ENCODE measurements at places on chromosomes 3 and 15. TPM values are rescaled to one million over a fixed set of nuclear protein-coding genes. Genes with fewer than 3 reads are reported as not detected.

The ZNF717 gene
- 3.0 TPM for total RNA-seq

The KLHL6 gene
- total RNA-seq: not detected

The CPN2 gene
- total RNA-seq: not detected

The RARB gene
- total RNA-seq: 6.6 TPM

The ZNF774 gene
- 1.4 TPM for total RNA-seq

The FETUB gene
- 0.12 TPM for total RNA-seq

The PTH1R gene
- total RNA-seq: 0.28 TPM

The GOLGA8A gene
- total RNA-seq: 6.4 TPM

The SLC2A2 gene
- total RNA-seq: not detected

The PATL2 gene
- 0.33 TPM for total RNA-seq

The STRC gene
- total RNA-seq: 0.09 TPM

The CFAP20DC gene
- total RNA-seq: 1.7 TPM

The PTX3 gene
- total RNA-seq: 0.80 TPM

The UMPS gene
- 52.8 TPM for total RNA-seq

The CCDC12 gene
- 52.3 TPM for total RNA-seq

The GOLGA6L7 gene
- total RNA-seq: not detected

The TIMP4 gene
- total RNA-seq: 14.6 TPM

The ITPR1 gene
- total RNA-seq: 6.6 TPM

The ANKUB1 gene
- total RNA-seq: not detected

The PLA2G4D gene
- not detected for total RNA-seq

The HTR3E gene
- total RNA-seq: not detected

All from A549 treated with DMSO at 1 μM for 4 hours (cell line).